ENCODE measurements at places on chromosomes 3 and 15. TPM values are rescaled to one million over a fixed set of nuclear protein-coding genes. Genes with fewer than 3 reads are reported as not detected.
A peak's percentile ranks its signal among the peaks of the same experiment; 100 is the strongest.

- H3K27ac ChIP-seq = no peak overlapping the region
- no peak overlapping the region for H3K4me3 ChIP-seq
- no peaks in the 10 kb centered on the region for H3K27me3 ChIP-seq
- no peaks in the 10 kb centered on the region for H3K36me3 ChIP-seq
- H3K4me1 ChIP-seq = no peaks in the 10 kb centered on the region
Measured at GRCh38 chr3:107325446-107325845, 51.8 kb upstream of the CCDC54 start.

SELENOT gene
- 97.6 TPM for total RNA-seq

- no peak for DNase-seq
- H3K4me3 ChIP-seq = no peak overlapping the region
- H3K27ac ChIP-seq = no peak overlapping the region
- H3K36me3 ChIP-seq = no peaks in the 10 kb centered on the region
Measured at GRCh38 chr15:85277847-85278370, 102.5 kb upstream of the AKAP13 start.

DNA sequence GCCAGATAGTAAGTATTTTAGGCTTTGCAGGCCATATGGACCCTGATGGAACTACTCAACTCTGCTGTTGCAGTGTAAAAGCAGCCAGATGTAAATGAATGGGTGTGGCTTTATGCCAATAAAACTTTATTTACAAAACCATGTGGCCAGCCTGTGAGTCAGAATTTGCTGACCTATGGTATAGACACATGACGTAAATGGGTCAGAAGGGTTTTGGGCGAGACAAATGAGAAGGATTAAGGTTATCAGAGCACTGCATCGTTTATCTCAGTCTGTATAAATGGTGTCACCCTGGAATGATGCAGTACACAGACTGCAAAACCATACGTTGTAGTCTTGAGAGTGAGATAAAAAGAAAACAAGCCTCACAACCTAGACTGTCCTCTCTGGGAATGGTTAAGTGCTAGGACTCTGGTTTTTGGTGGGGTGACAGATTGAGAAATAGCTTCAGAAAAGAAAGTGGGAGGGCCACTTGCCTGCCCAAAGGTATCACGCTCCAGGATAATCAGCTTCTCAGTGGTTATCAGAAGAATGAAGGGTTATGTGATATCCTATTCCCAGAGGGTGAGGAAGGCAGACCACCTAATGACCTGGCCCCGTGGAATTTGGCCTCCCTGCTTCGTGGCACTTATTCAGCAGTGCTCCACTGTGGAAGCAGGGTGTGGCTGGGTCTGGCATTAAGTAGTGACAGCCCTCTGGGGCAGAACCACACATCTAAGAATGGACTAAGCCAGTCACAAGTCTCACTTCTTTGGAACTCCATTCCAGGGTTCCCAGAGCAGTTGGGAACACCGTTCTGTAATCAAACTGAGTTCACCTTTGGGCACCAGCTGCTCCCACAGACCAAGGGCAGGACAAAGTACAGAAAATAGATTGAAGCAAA is 46.1 kb downstream of the ABHD5 start:
- no peak overlapping the region for H3K4me3 ChIP-seq
- H3K36me3 ChIP-seq = no peaks in the 10 kb centered on the region
- peaks cover 21% of the 10 kb centered on the region for H3K4me1 ChIP-seq
- H3K27ac ChIP-seq = peak overlapping the region; percentile 89

RHCG gene
- not detected for total RNA-seq

UCN2 gene
- total RNA-seq = not detected

All from Peyer's patch (tissue), 4 donors.